Kidney (tissue), 22 donors: ENCODE measurements at places on chromosomes 5 and 9.
A peak's percentile ranks its signal among the peaks of the same experiment; 100 is the strongest.

DNA sequence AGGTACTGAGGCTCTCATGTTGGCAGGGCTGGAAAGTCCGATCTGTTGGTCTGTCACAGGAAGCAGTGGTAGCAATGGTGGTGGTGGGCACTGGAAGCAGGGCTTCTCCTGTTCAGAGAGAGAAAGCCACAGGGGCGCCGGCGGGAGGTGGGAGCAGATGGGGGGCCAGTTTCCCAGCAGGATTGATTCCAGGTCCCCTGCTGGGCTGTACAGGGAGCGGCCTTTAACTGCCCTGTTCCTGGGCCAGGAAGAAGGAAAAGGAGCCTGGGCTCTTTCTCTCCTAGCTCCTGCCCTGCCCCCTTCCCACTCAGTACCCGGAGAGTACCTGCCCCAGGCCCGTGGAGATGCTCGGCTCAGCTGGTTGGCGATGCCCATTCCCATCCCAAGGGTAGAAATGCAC lies 2.6 kb upstream of the DAB2IP start:
- DNase-seq: no peak

- no peak for DNase-seq
Measured at GRCh38 chr5:93371893-93372292, 209.1 kb downstream of the NR2F1-AS1 start.

GRCh38 chr9:134052491-134052890 lies 15.3 kb downstream of the BRD3 start:
- peak; percentile 53 for DNase-seq

DNA sequence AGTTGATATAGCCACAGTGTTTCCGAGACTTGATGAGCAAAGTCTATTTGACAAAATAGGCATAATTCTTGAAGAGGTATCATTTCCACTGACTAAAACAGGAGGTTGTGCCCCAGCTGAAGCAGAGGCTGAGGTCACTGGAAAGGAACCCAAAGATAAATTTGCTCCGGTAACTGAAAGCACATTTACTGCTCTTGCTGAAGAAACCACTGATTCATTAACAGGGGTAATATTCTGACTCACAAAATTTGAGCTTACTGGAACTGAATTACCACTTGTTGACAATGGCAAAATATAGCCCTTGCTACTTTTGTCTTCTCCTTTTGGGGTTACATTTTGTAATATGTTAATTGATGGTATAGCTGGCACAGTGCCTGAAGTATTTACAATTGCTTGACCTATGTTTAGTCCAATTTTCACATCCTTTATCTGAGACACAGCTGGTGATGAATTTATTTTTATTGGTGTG lies 30.2 kb downstream of the MLANA start:
- no peak for DNase-seq

DNA sequence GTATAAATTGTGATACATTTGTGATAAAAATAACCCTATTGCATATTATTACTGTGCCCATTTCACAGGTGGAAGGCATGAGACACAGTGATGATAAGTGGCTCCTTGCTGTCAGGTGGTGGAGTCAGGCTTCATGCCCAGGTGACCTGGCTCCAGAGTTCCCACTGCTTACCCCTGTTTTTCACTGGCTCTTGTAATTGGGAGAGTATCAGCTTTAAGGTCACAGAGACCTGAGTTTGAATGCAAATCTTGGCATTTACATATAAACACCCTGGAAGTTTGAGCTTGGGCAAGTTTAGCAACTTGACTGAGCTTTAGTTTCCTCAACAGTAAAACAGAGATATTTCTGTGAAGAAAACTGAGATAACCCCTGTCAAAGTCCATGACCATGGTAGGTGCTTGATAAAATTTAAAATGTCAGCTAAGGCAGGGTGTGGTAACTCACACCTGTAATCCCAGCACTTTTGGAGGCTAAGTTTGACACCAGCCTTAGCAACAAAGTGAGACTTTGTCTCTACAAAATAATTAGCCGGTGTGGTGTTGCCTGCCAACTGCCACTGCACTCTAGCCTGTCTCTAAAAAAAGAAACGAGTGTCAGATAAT lies 29.2 kb downstream of the MAT2B start:
- no peak for DNase-seq

DNA sequence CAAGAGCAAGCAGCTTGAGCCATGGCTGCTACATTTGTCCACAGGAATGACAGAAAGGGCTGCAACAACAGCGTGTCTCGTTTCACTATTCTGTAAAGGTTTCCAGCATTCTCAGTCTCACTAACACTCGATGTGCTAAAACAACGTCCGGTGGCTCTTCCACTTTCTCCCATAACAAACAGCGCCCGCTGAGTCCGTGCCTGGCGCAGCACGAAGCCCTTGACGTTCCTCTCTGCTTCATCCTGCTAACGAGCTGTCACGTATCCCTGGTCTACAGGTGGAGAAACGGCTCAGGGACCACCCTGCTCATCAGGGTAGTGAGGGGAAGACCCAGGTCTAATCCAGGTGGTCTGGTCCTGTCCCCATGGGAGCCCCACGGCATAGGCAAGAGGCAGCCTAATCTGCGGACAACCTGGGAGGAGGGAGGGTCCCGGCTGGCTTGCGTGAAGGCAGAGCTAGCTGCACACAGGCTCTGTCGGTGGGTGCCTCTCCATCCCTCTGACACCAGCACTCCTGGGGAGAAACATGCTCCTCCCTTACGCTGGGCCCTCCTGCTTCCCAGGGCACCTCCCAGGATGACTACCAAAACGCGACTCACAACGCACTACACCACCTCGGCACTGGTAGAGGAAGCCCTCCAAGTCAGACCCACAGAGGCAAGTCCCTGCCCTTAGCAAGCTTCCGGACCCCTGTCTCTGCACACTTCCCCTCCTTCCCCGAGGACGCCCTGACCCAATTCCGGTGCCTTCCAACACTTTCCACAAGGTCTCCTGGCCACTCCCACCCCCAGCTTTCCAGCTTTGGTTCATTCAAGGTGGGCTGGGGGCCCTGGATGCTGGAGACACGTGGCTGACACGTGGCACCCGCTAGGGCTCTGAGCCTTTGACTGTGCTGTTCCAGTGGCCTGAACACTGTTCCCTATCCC lies 43.3 kb downstream of the VAV2 start:
- DNase-seq: no peak

DNA sequence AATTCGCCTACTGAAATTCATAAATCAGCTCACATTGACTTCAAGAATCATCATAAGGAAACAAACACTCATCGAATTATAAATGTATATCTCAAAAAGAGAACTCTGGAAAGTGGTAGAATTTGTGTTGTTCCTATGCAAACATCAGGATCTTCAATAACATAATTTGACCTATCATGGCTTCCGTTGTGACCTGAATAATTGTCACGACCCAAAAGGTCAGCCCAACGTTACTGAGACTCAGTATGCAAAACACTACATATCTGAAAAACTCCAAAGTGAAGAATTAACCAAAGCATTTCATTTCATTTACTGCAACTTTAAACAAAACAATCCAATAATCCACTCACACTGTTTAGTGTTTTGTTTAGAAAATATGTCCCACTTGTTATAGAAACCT lies 1.2 kb downstream of the RAPGEF6 start:
- DNase-seq: no peak

GRCh38 chr5:90134892-90135291 lies 274.7 kb downstream of the CETN3 start:
- DNase-seq: no peak

- no peak for DNase-seq
Measured at GRCh38 chr9:137494550-137495351, 35.6 kb upstream of the NSMF start.

DNA sequence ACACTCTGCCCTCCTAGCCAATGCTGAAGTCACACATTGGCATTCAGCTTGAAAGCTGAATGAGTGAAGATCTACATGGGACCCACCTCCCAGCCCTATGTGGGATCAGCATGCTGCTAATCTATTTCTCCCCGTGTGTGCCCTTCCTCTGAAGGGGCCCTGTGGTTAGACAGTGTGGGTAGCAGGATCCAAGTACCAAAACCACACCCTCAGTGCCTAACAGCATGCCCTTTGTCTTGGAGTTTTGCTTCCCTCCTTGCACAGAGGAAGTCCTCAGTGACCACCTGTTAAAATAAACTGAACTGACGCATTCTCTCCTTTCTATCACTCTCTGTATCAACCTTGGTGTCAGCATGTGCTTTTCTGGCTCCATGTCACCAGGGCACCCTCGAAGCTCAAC lies 25.0 kb downstream of the SH3TC2 start:
- no peak for DNase-seq

DNA sequence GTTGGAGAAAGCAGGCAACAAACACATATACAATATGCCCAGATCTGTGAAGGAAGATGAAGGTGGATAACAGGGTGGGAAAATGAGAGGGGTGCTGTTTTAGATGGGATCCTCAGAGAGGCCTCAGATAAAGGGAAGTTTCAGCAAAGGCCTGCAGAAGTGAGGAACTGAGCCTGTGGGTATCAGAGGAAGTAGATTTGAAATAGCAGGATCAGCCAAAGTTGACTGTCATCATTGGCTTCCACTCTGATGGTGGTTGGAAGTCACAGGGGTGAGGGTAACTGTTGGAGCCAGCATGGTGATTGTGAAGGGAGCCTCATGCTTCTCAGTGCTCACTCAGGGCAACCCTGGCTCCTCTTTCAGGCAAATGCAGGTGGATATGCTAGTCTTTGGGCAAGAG lies 607.2 kb upstream of the CLINT1 start:
- no peak for DNase-seq

DNA sequence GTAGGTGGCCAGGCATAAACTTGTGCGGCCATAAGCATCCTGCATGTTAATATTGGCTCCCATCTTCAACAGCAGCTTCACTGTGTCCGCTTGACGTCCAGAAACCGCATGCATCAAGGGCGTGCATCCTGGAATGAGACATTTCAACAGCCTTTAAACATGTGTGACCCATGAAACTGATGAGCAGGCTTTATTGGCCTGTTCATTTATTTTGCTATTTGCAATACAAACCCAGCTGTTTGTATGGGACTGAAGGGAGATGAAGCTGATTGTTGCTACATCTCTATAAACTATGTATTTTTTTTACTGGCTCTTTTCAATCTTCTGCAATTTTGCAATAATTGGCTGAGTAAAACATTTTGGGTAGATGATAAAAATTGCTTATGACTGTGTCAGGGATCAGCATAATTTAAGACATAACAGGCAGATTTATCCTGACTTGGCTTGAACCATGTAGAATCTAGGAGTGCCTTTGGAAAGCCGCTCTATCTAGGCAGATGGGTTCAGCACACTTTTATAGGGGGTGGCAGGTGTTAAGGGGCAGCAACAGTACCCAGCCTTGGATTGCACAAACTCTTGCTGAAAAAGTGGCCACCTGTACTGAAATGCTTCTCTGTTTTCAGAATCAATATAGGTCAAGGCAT lies 56.9 kb downstream of the ANKRD55 start:
- DNase-seq: peak; percentile 33

- no peak for DNase-seq
Measured at GRCh38 chr5:109923205-109923604, 233.5 kb downstream of the MAN2A1 start.

DNA sequence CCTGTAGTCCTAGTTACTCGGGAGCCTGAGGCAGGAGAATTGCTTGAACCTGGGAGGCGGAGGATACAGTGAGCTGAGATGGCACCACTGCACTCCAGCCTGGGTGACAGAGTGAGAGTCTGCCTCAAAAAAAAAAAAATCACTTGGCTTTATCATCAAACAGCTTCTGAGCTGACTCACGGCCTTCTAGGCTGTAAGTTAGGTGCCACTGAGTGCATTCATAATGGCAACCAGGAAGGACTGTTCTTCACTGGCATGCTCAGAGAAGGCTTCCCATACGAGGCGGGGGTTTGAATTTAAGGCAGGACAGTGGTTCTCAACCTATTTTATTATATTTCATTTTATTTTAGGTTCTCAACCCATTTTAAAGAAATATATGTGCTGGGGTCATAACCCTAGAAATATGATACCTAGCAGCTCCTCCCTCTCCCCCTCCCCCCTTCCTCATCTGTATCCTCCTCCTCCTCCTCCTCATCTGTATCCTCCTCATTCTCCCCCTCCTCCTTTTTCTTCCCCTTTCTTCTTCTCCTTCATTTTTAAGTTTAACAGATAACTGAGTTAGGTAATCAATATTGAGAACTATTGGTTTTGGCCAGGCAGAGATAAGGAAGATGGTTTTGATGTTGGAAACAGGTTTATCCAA lies 19.0 kb upstream of the LHFPL2 start:
- DNase-seq: no peak

DNA sequence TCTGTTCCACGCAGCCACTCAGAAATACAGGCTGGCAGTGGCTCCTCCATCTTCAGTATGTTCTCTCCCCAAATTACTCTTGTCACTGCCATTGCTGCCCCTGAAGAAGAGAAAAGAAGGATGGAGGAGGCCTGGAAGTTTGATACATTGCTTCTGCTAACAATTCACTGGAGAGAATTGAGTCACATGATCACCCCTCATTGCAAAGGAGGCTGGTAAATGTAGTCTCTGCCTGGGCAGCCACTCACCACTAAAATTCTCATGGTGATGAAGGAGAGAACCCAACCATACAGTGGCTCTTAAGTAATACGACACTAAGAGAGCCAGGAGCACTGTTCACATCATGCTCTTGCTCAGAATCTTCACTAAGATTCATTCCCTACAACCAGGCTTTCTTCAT lies 112.0 kb downstream of the DOCK8 start:
- DNase-seq: no peak

- no peak for DNase-seq
Measured at GRCh38 chr5:32115985-32116384, 58.1 kb downstream of the GOLPH3 start.

- no peak for DNase-seq
Measured at GRCh38 chr9:2354216-2354615, 267.4 kb upstream of the VLDLR start.

- no peak for DNase-seq
Measured at GRCh38 chr9:17613758-17614157, 34.9 kb downstream of the SH3GL2 start.

DNA sequence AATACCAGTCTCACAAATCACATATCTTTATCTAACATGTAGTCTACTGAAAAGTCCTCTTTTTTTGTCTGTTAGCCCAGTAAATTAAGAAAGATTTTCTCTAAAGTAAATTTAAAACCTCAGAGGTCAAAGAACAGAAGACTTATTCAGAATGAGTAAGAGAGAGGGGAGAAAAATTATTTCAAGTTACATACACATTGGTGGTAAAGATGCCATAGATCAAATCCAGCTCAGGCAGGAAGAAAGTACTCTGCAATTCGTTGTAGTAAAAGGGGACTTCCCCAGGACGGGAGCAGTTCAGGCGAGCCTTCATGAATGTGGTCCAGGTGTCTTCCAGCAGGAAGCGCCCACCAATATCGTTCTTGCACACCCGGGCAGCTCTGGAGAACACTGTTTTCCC lies 344.1 kb downstream of the SEMA5A start:
- no peak for DNase-seq

GRCh38 chr9:127316586-127317323 lies 52.2 kb downstream of the GARNL3 start:
- DNase-seq: no peak

GRCh38 chr9:80698725-80699410 lies 990.5 kb downstream of the TLE1 start:
- no peak for DNase-seq
